ENCODE measurements at places on chromosomes 1 and 21. TPM values are rescaled to one million over a fixed set of nuclear protein-coding genes. Genes with fewer than 3 reads are reported as not detected.

Gene SPRR2A
- total RNA-seq: not detected

Gene P3H1
- 26.3 TPM for total RNA-seq

Gene FHAD1
- total RNA-seq: 0.82 TPM

Gene EXO1
- 24.7 TPM for total RNA-seq

Gene ACTRT2
- total RNA-seq: not detected

Gene ADSS2
- total RNA-seq: 52.0 TPM

Gene DPH2
- total RNA-seq: 37.6 TPM

Gene SOAT1
- 28.2 TPM for total RNA-seq

Gene IFI44L
- 0.05 TPM for total RNA-seq

Gene CDC20
- total RNA-seq: 204 TPM

Gene FCAMR
- total RNA-seq: not detected

Gene SLC35F3
- total RNA-seq: 5.4 TPM

Gene DARS2
- total RNA-seq: 44.5 TPM

Gene ACTL8
- 1.7 TPM for total RNA-seq

Gene NT5C1A
- not detected for total RNA-seq
